ENCODE measurements at places on chromosomes 16 and 17. TPM values are rescaled to one million over a fixed set of nuclear protein-coding genes. Genes with fewer than 3 reads are reported as not detected.

KCNJ16 gene
- 9.3 TPM for total RNA-seq

GRCh38 chr16:19323596-19323995 is 38.1 kb downstream of the CLEC19A start:
- no peaks in the 10 kb centered on the region for H3K27me3 ChIP-seq
- H3K4me3 ChIP-seq, result no peak overlapping the region
- H3K4me1 ChIP-seq, result no peaks in the 10 kb centered on the region
- no peak for DNase-seq
- no peak overlapping the region for H3K27ac ChIP-seq
- no peaks in the 10 kb centered on the region for H3K36me3 ChIP-seq

DNA sequence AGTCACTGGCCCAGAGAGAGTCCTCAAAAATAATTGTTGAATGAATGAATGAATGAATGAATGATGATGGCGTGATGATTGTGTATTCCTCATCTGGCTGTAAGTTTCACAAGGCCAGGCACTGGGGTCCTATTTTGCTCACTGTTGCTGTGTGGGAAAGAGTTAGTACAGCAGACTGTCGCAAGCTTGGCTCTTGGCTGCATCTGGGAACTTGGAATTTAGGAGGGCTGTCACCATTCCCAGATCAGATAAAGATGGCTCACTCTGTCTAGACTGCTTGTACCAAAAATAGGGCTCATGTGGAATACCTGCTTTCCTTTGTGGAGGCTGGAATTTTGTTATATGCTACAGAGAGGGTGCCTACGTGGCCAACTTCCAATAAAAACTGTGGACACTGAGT is 530.6 kb downstream of the WWOX start:
- H3K27ac ChIP-seq, result no peak overlapping the region
- no peaks in the 10 kb centered on the region for H3K36me3 ChIP-seq
- H3K4me1 ChIP-seq, result no peaks in the 10 kb centered on the region
- no peak for DNase-seq
- no peak overlapping the region for H3K4me3 ChIP-seq

DNA sequence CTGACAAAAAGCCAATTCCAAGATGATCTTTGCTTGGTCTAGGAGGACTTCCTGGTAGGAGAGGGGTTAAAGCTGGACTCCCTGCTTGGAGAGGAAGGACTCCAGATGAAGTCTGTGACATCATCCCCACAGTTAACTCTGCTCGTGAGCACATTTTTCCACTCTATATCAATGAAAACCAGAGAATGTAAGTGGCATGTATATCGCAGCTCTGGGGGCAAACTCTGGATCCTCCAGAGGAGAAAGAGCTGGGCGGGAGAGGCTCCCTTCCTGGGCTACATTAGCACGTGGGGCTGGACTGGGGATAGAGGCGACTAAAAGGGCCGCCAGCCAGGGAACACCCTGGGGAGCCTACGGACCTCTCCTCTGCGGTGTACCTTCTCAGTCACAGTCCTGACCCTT is 34.1 kb downstream of the HIC1 start:
- H3K4me1 ChIP-seq, result peaks cover 9% of the 10 kb centered on the region
- no peak overlapping the region for H3K4me3 ChIP-seq
- H3K27me3 ChIP-seq, result no peaks in the 10 kb centered on the region
- H3K27ac ChIP-seq, result no peak overlapping the region
- DNase-seq, result no peak

DNA sequence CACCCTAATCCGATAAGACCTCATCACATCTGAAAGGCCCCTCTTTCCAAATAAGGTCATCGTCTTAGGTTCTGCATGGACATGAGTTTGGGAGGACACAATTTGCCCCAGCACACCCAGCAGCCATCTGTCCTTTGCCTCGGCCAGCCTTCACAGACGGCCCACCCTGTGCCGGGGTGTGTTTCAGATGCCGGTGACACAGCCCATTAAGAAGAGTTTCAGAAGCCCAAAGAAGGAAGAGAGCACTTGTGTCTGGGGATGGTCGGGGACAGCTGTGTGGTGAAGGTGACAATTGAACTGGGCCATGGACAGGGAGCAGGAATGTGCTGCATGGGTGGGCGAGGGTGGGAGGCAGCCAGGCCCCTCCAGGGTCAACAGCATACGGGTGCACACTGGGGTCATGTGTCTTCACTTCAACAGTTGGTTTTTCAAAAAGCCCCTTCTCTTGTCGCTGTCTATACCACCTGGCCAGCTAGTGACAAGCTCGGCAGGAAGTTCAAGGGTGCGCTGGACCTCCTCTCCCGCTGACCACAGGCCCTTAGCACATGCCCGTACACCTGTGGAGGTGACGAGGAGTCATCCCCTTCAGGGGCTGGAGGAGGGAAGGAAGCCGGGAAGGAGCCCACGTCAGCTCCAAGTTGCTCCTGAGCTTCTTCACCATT is 183.1 kb downstream of the C16orf95 start:
- no peak overlapping the region for H3K27ac ChIP-seq
- peaks cover 10% of the 10 kb centered on the region for H3K4me1 ChIP-seq
- no peak for DNase-seq
- no peak overlapping the region for H3K4me3 ChIP-seq
- no peaks in the 10 kb centered on the region for H3K27me3 ChIP-seq

DNA sequence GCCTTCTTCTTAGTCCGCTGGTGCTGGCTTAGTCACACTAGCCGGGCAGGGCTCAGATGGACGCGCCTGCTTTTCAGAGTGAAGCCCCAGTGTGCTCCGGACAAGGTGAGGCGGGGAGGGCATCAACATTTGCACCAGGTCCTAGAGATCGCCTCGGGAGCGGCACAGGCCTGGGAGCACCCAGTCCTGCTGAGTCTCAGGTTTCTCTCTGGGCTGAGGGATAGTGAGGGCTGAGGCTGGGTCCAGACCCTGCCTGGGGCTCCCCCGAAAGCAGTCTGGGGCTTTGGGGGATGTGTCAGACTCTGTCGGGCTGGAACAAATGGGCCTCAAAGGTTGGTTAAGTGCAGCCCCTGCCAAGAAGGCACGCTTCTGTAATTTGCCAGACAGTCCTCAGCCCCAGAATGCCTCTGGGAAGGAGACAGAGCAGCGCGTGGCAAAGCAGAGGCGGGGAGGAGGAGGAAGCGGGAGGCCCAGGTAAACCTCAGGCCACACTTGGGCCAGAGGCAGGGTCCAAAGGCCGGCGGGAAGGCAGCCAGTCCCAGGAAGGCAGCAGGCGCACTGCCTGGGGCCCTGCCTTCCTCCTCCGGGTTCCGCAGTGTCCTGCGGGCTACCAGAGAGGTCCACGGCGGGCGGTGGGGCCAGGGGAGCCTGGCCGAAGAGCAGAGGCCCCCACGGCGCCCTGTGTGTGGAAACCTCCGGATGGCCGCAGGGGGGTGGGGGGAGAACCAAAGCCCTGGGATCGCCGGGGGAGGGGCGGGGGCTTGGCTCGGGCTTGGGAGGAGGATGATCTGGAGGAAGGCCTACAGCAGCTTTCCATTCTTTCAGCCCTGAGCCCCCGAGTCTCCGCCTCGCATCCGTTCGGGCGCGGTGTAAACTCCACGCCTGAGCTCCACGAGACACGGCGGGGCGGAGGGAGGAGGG is 39.5 kb upstream of the ATP2A3 start:
- peak; percentile 89 for DNase-seq
- H3K27me3 ChIP-seq, result no peaks in the 10 kb centered on the region
- H3K27ac ChIP-seq, result peak overlapping the region; percentile 95
- H3K4me3 ChIP-seq, result peak overlapping the region; percentile 27
- H3K4me1 ChIP-seq, result peaks cover 12% of the 10 kb centered on the region

GRCh38 chr17:7466318-7466638 is 13.2 kb downstream of the ZBTB4 start:
- no peaks in the 10 kb centered on the region for H3K27me3 ChIP-seq
- no peaks in the 10 kb centered on the region for H3K36me3 ChIP-seq
- H3K4me3 ChIP-seq, result no peak overlapping the region
- DNase-seq, result no peak
- H3K27ac ChIP-seq, result no peak overlapping the region

- no peaks in the 10 kb centered on the region for H3K27me3 ChIP-seq
- no peaks in the 10 kb centered on the region for H3K4me1 ChIP-seq
- no peak overlapping the region for H3K4me3 ChIP-seq
- no peak overlapping the region for H3K27ac ChIP-seq
- H3K36me3 ChIP-seq, result no peaks in the 10 kb centered on the region
- DNase-seq, result no peak
Measured at GRCh38 chr17:2452216-2452750, 51.4 kb upstream of the MNT start.

DNA sequence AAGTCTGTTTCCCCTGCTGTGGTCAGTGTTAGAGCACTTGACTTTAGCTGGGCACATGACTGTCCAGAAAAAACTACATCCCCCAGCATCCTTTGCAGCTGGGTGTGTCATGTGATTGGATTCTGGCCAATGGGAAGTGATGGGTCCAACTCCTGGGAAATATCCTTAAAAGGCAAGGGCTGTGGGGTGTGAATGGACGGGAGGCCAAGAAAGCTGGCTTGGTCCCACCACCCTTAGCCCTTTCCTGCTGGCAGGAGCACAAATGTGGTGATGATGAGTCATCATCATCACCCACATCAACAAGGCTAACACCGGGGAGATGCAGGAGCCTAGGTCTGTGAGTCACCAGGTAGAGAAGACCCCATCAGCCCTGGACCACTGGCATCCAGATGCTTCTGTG is 341.7 kb downstream of the C16orf95 start:
- no peaks in the 10 kb centered on the region for H3K36me3 ChIP-seq
- peak; percentile 30 for DNase-seq
- H3K4me1 ChIP-seq, result no peaks in the 10 kb centered on the region

DNA sequence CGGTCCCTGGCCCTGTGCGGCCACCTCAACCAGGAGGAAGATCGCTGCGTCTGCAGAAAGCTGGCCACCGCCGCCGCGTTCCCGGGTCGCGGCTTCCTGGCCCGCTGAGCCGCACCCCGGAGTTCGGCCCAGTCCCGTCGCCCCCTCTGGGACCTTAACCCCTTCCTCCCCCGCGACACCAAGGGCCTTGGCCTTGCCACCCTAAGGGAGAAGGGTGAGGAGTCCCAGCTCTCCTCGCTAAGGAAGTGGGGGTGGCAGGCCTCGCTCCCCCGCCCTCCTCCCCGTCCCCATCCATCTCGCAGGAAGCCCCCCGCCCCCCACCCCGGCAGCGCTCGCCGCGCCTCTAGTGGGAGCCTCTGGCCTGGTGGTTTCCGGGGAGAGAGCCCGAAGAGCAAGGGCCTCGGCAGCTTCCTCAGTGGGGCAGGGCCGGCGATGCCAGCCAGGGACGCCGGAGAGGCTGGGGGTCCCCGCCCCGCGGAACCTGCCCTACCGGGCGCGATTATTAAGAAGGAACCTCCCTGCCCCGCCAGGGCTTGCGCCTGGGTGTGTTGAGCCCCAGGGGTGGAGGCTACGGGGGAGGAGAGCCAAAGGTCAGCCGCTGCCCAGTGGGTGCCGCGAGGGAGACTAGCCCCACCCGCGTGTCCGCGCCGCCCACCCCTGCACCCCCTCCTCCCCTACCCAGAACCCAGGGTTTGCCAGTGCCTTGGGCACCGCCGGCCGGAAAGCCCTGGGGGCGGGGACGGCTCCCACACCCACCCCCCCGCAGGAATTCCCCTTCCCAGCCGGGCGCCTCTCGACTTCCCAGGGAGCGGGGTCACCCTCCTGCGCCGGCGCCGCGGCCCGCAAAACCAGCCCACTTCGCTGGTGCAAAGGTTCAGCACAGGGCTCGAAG is 6.8 kb downstream of the CBX4 start:
- peak overlapping the region; percentile 2 for H3K27ac ChIP-seq
- H3K4me3 ChIP-seq, result no peak overlapping the region
- H3K36me3 ChIP-seq, result peaks cover 5% of the 10 kb centered on the region
- peak; percentile 27 for DNase-seq

DNA sequence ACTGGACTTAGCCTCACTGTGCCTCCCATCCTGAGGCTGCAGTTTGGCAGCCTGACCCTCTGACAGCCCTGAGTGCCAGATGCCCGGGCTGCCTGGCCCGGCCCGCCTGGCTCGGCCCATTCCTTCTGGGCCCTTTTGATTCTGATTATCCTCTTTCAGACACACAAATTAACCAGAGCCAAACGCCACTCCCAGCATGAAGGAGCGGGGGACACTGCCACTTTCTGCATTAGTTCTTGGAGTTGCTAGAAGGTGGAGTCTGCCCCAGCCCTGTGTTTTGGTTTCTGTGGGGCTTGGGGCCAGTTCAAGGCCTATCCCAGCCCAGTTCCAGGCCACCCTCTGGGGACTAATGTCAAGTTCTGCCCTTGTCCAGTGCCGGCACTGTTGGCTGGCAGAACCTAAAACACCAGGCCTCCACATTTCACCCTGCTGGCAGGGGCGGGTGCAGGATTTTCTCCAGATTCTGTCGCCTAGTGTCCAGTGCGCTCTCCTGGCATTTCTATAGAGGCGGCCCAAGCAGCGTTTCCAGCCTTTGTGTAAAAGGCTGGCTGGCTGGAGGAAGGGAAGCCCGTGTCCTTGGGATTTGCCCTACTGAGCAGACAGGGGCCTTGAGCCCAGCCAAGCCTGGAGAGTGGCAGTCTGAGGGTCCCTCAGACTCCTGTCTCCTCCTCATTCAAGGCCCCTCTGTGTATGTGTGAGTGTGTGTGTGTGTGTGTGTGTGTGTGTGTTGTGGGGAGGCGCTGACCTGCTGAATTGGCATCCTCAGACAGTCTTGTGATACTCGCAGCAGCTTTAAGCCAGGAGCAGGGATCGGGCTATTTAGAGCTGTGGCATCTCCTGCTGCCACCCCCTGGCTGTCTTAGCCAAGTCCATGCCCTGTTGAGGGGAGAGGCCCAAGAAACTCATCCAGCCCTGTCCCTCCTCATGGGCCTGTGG is 21.4 kb downstream of the PLCD3 start:
- H3K27ac ChIP-seq, result peak overlapping the region; percentile 2
- DNase-seq, result no peak
- peaks cover 7% of the 10 kb centered on the region for H3K4me1 ChIP-seq

DNA sequence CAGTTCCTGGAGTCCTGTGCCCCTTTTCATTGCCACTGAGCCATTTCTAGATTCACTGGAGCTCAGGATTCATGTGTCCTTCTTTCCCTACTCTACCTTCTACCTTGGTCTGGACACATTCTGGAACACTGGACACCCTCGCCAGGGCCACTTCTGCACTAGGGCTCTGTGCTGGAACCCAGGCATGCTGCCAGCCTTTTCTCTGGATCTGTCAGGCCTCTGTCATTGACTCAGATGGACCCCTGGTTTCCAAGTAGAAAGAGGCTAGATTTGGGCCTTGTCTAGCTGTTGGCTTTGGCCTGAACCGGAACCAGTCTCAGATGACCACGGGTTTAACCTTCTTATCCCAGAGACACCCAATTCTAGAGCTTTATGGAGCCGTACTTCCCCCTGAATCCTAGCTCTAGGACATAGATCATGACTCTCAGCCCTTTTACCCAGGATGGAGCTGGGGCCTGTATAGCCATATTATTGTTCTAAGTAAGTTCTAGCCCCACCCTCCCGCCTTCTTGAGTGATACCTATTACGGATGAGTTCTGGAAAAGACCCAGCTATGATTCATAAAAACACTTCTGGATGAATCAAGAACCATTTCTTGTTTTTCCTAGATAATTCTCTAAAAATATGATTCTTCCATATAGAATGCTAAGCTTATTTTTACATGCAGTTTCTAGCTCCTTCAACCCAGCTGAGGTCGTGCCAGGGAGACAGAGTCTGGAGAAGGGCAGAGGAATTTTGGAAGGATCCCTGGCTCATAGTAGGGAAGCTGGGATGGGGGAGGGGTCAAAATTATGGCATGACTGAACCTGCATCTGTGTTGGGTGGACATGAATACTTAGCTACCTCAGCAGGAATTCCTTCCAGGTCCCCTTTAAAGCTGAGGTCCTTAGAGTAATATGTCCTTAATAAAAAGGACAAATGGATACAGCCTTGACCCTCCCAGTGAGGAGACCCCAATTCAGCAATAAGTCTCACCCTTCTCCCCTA is 1.1 kb upstream of the CHRNB1 start:
- no peaks in the 10 kb centered on the region for H3K36me3 ChIP-seq
- no peaks in the 10 kb centered on the region for H3K4me1 ChIP-seq
- no peak overlapping the region for H3K27ac ChIP-seq
- DNase-seq, result no peak
- no peaks in the 10 kb centered on the region for H3K27me3 ChIP-seq
